ENCODE measurements at places on chromosomes 4 and X. TPM values are rescaled to one million over a fixed set of nuclear protein-coding genes. Genes with fewer than 3 reads are reported as not detected.

ATP2B3 gene
- 4.4 TPM for polyA plus RNA-seq

GAGE2A gene
- polyA plus RNA-seq, result not detected

GAGE12E gene
- not detected for polyA plus RNA-seq

SHOX gene
- polyA plus RNA-seq, result not detected

AKAP14 gene
- polyA plus RNA-seq, result not detected

TMPRSS11F gene
- not detected for polyA plus RNA-seq

RNF150 gene
- 15.0 TPM for polyA plus RNA-seq

CENPE gene
- polyA plus RNA-seq, result 1.8 TPM

FABP2 gene
- polyA plus RNA-seq, result not detected

SMIM31 gene
- polyA plus RNA-seq, result not detected

MED14 gene
- polyA plus RNA-seq, result 22.4 TPM

CLNK gene
- polyA plus RNA-seq, result not detected

CTAG2 gene
- not detected for polyA plus RNA-seq

RBM47 gene
- polyA plus RNA-seq, result 2.4 TPM

MANBA gene
- 53.7 TPM for polyA plus RNA-seq

NLGN4X gene
- 18.0 TPM for polyA plus RNA-seq

STATH gene
- not detected for polyA plus RNA-seq

VCX gene
- not detected for polyA plus RNA-seq
